ENCODE measurements at places on chromosomes 6 and 20.

DNA sequence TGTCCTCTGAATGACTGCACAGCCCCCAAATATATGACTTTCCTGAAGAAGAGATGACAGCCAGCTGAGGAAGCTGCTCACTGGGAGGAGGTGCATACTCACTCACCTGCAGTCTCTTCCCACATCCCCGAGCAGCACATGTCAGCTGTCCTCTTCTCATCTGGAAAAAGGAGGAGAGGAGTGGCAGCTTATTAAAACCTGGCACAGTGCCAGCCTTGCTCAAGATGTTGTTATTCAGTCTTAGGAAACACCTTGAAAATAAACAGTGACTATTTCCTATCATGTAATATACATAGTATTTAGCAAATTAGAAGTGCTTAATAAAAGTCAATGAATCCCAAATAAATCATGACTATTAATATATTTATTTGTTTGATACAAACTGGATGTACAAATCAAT lies 232.9 kb downstream of the EPM2A start:
- no peak for DNase-seq

- no peak for DNase-seq
Observed at GRCh38 chr6:112571488-112572270, 224.5 kb downstream of the RFPL4B start.

GRCh38 chr20:4787069-4787468 lies 65.4 kb downstream of the PRND start:
- DNase-seq: no peak

- no peak for DNase-seq
Observed at GRCh38 chr6:22149096-22149495, 147.7 kb downstream of the PRL start.

- no peak for DNase-seq
Observed at GRCh38 chr6:55562318-55562717, 16.7 kb downstream of the HMGCLL1 start.

GRCh38 chr20:25065625-25066338 lies 7.8 kb upstream of the ACSS1 start:
- peak; percentile 39 for DNase-seq

GRCh38 chr20:52837378-52837777 lies 134.8 kb upstream of the TSHZ2 start:
- DNase-seq: no peak
